ENCODE measurements at places on chromosomes 4 and X.

- no peak for DNase-seq
These were observed 245.4 kb upstream of the PSAPL1 start for GRCh38 chr4:7680106-7680505.

GRCh38 chrX:36856849-36857248 is 151.3 kb upstream of the FAM47C start:
- no peak for DNase-seq

DNA sequence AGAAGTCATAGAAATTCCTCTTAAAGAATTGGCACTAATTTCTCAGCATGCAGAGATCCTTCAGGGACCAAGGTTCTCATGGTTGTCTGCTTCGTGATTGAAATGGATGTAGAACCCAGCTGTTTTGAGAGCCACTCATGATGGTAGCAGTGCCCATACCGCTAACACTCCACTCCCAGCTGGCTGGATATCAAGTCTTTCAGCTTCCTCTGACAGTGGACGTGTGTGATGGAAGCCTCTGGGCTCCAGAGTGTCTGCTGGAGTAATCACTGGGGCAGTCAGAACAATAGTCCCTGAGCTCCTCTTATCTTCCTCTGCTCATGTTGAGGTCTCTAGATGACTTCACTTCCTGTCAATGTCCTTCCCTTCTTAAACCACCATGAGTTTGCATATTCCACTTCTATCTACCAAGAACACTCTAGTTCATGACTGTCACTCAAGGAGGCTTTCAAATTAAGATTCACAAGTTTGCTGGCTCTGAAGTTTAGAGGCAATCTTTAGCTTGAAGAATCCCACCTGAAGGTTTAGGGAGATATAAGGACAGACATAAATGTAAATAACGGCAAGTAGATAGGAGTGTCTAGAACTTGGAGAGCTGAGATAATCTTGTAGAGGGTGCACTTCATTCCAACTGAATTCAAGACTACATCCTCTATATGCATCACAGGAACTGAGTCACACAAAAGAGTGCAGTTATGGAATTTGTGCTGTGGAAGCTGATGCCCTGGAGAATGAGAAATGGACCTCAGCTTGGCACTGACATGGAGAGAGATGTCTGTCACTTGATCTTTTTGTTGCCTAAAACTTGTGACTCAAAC is 64.5 kb upstream of the WDR1 start:
- no peak for DNase-seq

DNA sequence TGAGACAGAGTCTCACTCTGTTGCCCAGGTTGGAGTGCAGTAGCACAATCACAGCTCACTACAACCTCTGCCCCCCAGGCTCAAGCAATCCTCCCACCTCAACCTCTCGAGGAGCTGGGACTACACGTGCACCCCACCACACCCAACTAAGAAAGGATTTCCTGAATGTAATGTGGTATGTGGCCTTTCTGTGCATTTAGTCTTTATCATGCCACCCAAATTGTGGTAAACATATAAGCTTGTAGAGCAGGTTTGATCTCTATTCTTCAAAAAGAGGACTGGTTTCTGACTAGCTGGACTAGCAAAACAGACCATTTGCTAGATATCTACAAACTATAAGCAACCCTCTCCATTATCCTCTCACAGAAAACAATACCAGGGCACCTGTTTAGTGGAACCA is 33.6 kb downstream of the ELOVL6 start:
- no peak for DNase-seq

DNA sequence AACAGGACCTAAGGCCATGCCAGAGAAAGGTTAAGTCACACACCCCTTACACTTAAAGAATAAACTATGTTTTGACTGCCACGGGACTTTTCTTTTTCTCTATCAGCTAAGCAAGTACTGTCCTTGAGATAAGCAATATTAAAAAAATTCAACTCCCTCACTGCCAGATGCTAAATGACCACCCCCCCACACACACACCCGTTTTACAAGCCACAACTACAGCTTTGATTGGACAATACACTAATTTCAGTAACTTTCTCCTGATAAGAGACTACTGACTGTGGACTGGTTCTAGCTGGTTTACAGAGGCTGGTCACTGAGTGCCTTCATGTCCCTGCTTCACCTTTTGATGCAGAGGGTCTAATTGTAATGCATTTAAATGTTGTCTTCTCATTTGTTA is 63.9 kb upstream of the HOPX start:
- no peak for DNase-seq

DNA sequence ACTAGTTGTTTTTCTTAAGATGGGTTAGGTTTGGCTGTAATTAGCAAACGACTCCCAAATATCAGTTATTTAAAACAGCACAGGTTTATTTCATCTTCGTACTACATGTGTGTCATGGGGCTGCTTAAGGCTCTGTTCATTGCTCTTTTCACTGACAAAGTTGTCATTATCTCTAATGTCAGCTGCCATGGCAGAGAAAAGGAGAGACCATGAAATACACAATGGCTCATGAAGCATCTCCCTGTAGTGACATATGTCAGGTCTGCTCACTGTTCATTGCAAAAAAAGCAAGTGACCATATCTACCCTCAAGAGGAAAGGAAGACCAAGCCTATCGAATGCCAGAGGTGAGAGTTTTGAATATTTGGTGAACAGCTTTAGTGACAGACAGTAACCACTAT is 52.2 kb upstream of the PCDH7 start:
- no peak for DNase-seq

GRCh38 chrX:22060415-22061280 is 28.5 kb downstream of the PHEX start:
- DNase-seq: no peak

DNA sequence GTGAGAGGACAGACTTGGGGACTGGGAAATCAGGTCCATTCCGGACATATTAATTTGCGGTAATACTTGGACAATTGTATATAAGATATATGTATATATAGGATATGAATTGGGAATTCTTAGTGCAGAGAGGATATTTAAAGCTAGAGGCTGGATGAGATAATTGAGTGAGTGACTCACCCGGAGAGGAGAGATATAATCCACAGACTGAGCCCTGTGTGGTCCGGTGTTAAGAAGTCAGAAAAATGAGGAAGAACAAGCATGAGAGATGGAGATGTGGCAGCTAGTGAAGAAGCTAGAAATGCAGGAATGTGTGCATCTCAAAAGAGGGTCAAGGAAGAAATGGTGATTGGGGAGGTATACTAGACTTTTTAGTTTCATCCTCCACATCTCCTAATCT is 336.2 kb downstream of the SLC7A11 start:
- DNase-seq: no peak

DNA sequence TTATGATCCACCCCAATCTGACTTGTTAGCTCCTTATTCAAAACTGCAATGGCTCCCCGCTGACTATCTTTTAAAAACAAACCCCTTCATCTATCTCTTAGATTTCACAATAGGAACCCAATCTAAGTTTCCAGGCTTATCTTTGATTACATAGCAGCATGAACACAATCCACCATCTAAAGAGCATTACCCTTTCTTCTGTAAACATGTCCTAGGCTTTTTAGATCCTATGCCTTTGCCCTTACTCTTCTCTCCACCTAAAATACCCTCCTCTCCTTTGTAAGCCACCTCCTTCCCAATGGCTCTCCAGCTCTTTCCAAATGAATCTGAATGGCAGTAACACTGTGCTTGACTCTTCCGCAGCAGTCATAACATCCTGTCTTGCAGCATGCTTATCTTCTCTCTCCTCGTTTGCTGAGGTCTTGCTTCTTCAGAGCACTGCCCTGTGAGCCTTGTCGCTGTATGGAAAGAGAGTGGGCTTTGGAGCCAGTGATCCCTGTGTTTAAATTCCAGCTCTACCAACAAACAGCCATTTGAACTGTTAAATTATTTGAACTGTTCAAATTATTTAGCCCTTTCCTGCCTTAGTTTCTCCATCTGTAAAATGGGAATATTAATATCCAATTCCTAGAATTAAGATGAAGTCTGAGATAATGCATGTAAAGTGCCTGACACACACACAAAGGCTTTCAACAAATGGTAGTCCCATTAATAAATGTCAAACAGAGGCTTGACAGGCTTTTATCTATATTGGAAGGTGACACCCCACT is 16.2 kb upstream of the TSPAN5 start:
- no peak for DNase-seq

- DNase-seq: no peak
These were observed 32.9 kb downstream of the CPEB2 start for GRCh38 chr4:15035159-15035558.

DNA sequence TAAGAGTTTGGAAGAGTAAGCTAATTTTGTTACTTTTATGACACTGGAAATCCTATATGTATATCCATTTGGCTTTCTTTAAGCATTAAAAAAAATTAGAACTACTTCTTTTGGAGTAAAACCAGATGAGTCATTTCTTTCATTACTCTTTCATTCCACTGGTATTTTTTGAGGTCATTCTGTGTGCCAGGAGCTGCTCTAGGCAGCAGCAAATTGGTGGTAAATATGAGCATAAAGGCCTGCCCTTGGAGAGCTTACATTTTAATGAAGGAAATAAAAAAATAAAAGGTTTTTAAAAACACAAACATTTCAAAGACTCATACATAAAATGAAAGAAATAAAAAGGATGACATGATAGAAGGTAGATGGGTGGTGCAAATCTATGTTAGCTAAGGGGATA is 37.4 kb downstream of the MID1 start:
- no peak for DNase-seq

DNA sequence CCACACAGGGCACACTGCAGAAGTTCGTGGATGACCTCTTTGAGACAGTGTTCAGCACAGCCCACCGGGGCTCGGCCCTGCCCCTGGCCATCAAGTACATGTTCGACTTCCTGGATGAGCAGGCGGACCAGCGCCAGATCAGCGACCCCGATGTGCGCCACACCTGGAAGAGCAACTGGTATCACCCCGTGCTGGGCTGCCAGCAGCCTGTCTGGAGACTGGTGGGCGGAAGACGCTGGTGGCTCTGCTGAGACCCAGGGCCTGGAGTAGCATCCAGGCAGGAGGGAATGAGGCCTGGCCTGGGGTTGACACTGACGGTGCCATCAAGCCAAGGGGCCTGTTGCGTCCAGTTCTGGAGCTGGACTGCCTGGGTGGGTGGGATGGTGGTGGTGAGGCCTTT is 8.6 kb downstream of the LAGE3 start:
- no peak for DNase-seq

DNA sequence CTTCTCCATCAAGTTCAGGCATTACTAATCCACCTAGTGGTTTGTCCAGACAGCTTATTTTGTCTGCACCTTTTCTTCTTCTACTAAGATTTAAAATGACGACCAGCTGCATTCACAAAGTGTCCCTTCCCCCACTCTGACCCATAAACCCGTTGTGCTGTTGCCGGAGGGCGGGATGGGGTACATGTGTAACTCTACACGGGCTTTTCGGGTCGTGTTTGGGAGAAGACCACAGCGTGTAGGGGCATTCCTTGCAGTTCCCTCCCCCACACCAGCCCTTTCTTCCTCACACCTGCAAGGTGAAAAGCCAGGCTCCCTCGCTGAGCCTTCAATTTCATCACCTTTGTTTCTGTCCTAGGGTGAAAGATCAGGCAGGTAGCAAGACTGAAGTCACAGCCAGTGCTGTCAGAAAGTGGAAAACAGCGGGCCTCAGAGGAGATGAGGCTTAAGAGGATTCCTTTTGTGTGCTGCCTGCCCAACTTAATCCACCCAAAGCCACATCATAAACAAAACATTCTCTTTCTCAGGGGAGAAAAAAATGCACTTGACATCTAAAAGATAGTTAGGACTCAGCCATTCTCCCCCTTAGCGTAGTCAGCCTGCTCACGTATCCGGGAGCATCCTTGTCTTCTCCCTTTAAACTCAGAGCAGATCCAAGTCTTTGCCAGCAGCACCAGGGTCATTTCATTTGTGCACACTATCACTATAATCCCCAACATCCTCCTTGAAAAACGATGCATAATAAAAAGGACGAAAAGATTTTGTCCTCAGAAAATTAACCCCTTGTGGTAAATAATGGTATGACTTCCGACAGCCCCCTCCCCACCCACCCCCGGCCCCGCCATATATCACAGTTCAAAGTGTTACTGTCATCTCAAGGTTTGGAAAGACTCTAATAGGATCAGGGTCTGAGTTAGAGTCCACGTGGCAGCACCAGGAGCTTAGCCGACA is 599.0 kb downstream of the RAB28 start:
- DNase-seq: peak; percentile 31

DNA sequence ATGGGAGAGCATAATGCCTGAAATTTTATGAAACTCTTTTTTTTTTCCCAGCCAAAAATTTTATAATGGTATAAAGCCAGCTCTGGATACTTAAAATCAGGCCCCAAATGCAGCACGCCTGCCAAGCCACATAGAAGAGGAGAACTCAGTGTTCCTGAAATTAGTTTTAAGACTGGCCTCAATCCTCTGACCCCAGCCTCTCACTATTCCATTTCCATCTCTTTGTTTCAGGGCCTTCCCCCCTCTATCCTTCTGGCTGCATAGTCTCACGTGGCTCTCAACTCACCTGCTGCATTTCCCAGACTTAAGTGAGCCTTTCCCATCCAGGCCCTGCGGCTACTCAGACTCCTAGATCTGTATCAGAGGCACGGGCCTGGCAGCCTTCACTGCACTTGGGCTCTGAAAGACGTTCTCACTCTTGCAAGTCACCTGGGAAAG is 5.2 kb upstream of the CBR4 start:
- no peak for DNase-seq

DNA sequence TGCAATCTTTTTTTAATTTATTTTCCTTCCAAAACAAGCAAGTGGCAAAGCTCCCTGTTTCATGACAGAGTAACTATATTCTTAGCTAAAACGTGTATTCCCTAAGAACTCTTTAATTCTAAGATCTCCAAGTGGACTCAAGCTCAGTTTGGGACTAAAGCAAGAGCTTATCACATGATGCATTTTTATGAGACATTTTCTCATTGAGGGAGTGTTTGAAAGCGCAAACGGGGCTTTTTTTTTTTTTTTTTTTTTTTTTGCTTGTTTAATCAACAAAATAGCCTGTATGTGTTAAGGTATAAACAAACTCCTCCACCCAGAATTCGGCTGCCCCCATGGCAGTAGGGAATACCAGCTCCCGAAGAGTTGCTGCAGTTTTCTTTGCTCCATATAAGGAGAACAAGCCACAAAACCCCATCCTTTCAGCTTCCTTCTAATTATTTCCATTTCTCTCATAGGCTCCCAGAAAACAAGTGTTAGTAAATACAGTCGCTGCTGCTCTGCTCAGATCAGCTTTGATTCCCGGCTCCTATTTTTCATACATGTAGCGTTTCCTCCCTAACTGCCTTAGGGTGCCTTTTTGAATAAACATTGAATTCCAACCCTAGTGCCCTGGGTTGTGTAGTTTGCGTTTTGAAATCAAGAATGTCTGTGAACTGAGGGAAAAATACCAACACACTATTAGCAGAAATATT is 669 bp upstream of the PPARGC1A start:
- DNase-seq: no peak

- no peak for DNase-seq
These were observed 56.7 kb upstream of the HGFAC start for GRCh38 chr4:3384771-3385710.

Data from iPS-NIHi11 (cell line).